LoVo (cell line): ENCODE measurements at places on chromosomes 7 and 10.

DNA sequence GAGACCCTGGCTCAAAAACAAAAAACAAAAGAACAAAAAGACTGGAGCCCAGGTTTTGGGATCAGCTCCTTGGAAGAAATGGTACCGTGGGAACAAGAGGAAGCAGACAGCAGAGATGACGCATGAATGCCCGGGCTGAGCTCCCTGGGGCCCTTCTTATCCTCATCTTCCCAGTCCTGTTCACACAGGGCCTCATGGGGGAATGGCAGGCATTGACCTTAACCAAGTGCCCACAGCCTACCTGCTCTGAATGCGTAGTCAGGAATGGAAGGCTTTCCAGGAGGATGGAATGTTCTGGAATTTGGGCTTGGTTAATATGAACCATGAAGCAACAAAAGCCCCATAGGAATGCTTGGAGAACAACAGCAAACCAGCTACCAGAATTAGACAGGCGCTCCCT is 154.7 kb downstream of the PRPF18 start:
- no peak for DNase-seq

- no peak for DNase-seq
Observed at GRCh38 chr7:47383072-47383471, 198.8 kb downstream of the TNS3 start.

GRCh38 chr7:22725585-22725984 is 1.4 kb upstream of the IL6 start:
- no peak for DNase-seq

DNA sequence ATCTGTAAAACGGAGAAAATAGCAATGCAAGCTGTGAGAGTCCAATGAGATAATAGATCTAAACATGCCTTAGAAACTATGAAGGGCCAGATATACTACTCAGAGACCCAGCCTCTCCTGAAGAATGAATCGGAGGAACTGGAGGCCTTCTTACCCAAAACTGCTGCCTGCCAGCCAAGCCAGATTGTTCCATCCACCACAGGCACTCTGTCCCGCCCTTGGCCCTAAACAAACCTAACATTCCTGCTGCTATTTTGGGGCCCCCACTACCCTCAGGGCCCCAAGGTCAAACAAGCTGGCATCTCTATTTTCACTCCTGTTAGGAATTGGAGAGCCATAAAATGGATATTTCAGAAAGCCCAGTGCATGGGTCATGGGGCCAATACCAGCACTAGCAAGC is 48.0 kb upstream of the HMX3 start:
- DNase-seq: no peak

GRCh38 chr7:44448922-44449583 is 41.4 kb downstream of the NUDCD3 start:
- DNase-seq: no peak

GRCh38 chr10:110841767-110842267 is 29.9 kb upstream of the PDCD4 start:
- no peak for DNase-seq

GRCh38 chr7:127904670-127904985 is 126.6 kb downstream of the LRRC4 start:
- DNase-seq: no peak

DNA sequence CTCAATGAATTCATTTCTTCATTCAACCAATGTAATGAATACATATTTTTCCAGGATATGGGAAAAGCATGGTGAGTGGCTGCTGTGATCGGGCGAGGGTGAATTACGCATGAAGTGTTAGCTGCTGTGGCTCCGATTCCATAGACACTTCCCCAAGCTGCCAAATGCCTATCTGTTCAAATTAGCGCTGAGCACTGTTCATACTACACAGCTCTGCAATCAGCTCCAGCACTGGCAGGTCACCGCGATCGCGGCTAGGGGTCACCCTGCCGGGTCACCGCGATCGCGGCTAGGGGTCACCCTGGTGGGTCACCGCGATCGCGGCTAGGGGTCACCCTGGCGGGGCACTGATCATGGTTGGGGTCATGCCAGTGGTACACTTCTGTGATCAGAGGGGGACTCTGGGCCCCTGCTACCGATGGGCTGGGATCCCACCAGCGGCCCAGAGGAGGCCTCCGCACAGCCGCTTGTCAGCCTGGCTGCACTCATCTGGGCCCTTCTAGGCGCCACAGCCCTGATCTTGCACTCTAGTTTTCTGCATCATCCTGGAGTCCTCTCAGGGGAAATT is 49.3 kb downstream of the JAKMIP3 start:
- DNase-seq: no peak

GRCh38 chr10:67098461-67098860 is 172.6 kb downstream of the LRRTM3 start:
- no peak for DNase-seq

- DNase-seq: no peak
Observed at GRCh38 chr10:117477211-117477947, 65.2 kb upstream of the EMX2 start.

DNA sequence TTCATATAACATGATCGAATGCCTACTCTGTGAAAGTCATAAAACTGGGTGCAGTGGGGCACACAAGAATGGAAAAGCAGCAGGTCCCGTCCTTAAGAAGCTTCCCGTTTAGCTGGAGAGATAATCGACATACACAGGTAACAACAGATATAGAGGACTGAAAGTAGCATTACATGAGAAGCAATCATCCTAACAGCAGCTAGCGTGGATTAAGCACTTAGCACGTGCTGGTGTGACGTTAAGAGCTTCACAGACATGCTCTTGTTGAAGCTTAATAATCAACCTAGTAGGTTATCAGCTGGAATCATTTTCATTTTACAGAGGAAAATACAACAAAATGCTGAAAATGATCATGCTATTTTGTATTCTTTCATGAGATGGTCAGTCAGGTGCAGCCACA is 184.8 kb downstream of the GPAM start:
- no peak for DNase-seq

DNA sequence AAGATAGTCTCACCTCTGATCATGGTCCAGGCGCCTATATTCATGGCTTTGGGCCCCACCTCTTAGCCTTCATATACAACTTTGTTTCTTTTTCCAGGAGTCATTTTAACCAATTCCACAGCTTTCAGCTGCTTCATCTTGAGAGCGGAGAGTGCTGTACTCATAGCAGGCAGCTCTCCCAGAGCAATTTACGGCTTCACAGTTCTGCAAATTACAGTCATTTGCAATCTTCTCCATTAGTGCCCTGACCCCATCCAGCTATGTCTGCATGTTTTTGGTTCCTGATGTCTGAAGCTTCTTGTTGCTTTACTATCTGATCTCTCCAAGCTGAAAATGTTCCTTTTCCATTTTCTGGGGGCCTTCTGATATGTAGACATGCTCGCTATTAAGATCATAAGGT is 18.0 kb upstream of the MEST start:
- DNase-seq: no peak
